ENCODE measurements at places on chromosomes 5 and 9.

GRCh38 chr5:180193749-180194375 lies 15.1 kb downstream of the RASGEF1C start:
- no peak for DNase-seq

DNA sequence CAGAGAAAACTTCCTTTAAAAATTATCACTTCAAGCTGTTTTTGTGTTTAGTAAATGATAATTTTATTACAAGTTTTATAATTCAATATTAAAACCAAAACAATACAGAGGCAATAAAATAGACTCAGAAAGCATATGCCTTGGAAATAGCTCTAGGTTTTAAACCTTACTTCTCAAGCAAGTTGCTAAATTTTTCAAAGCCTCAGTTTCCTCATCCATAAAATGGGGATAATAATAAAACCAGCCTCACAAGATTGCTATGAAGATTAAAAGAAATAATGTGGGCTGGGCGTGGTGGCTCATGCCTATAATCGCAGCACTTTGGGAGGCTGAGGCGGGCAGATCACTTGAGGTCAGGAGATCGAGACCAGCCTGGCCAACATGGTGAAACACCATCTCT lies 62.8 kb downstream of the TTLL11 start:
- no peak for DNase-seq

DNA sequence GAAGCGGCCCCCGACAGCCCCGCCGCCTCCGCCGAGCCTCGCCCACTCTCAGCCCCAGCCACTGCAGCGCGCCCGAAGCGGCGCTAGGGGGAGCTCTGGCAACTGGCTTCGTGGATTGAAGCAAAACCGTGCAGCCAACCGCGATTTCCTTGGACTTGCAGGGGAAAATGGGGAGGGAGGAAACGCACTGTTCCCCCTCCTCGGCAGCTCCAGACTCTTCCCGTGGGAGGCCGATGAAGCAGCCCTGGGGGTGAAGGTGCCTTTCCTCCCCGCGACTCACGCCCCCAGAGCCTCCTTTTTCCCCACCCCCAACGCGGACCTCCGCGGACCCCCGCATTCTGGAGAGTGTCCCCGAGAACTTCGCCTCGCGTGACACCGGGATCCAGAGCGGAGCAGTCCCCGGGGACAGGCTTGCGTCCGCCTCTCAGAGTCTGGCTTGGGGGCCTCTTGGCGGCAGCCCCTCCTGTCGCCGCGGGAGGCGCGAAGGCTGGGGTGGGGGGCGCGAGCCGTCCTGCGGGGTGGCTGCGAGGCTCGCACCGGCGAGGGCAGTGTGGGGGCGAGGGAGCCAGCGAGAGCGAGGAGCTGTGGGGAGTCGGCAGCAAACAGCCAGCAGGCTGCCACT lies 3.8 kb downstream of the IER5L start:
- peak; percentile 93 for DNase-seq

GRCh38 chr9:77743386-77743785 lies 95.3 kb upstream of the GNA14 start:
- DNase-seq: no peak

GRCh38 chr5:606526-607399 lies 5.4 kb upstream of the CEP72 start:
- no peak for DNase-seq

- no peak for DNase-seq
Observed at GRCh38 chr5:61333954-61334867, 2.2 kb downstream of the ZSWIM6 start.

- no peak for DNase-seq
Observed at GRCh38 chr9:130288926-130289690, 23.5 kb downstream of the HMCN2 start.

DNA sequence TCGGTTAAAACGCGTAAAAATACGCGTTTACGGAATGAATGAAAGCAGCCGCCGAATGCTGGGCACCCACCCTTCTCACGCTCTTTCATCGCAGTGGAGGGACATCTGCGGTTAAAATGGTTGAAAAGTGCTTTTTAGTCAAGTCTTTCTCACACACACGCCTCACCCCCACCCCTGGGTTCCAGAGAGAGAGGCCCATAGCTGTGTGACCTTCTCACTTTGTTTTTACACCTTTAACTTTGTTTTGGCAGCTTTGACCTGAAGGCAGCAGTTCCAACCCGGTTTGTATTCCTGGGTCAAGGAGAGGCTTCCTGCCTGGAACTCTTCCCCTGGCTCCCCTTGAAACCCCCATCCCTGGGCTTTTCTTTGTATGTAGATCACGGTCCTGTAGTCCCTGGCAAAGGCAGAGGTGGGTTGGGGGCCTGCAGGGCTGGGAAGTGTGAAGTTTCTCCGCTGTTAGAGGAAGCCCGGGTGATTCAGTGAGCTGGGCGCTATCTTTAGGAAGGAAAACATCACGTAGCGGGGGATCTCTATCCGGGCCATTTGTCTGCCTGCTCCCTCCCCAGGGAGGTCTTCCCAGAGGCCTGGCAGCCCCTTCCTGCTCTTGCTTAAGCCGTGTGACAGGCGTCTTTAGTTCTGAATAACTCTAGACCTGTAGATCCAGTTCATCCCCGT lies 29.6 kb downstream of the SPRY4 start:
- no peak for DNase-seq

DNA sequence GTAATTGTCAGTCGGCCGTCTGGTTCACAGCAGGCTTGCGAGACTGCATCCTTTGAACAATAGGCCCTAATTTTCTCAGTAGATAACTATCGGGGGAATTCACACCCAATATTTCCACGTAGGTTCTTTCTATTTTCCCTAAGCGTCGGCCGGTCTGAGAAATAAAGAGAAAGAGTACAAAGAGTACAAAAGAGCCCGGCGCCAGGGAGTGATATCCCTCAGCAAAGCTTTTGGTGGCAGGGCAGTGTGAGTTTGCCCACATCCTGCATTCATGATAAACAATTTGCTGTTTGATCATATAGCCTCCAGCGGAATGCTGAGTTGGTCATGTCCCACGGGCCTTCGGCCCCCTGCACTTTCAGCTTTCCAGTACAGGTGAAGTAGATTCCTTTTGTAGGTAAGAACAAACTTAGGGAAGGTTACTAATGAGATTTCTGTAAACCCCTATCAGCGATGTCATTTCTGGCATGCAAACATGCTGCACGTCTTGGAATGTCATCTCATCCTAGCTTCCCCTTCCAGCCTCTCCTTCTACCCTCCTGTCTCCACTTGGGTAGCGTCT lies 4.7 kb upstream of the PTGR1 start:
- DNase-seq: no peak

DNA sequence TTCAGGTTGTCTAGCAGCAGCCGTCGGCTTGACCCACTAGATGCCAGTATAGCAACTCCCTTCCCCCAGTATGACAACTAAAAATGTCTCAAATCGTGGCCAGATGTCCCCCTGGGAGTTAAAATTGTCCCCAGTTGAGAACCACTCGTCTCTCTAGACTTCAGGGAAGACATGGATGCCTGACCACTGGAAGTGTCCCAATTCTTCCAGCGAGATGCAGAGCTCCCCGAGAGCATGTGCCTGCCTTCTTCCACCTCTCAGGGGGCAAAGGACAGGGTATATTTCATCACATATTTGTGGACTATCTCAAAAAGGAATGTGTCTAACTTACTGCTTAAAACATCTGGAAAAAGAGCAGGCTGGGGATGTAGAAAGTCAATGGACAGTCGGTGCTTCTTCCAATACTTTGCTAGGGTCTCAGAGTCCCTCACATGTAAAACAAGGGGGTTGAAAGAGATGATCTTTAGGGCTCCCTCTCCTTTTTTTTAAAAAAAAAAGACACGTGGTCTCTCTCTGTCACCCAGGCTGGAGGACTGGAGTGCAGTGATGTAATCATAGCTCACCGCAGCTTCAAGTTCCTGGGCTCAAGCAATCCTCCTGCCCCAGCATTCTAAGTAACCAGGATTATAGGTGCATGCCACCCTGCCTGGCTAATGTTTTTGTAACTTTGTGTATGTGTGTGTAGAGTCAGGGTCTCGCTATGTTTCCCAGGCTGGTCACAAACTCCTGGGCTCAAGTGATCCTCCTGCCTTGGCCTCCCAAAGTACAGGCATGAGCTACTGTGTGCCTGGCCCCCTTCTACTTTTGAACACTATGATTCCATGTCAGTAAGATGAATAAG lies 190.6 kb downstream of the DAB2IP start:
- no peak for DNase-seq

- peak; percentile 83 for DNase-seq
Observed at GRCh38 chr5:141848744-141849414, 29.3 kb downstream of the PCDH1 start.

- no peak for DNase-seq
Observed at GRCh38 chr9:91034976-91035824, 233.6 kb downstream of the SYK start.

Measured in A549 (cell line).